H4 (cell line): ENCODE measurements at places on chromosomes 5 and 9.

- DNase-seq: no peak
These were observed 35.9 kb upstream of the POC5 start for GRCh38 chr5:75753182-75753581.

DNA sequence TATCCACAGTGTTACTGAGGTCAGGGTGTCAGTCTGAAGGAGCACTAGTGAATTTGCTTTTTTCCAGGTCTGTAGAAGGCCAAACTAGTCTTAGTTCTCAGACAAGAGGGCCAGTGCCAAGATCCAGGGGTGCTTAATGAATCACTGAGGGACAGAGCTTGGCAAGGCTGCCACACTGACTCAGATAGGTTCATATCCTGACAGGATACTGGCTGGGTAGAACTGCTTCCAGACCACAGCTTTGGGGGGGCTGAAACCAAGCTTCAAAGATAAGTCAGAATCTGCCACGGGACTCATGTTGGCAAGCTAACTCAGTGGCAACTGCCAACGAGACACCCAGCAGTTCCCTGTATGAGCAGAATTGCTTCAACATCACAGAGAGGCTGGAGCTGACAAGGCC lies 1125.4 kb downstream of the EFNA5 start:
- no peak for DNase-seq

DNA sequence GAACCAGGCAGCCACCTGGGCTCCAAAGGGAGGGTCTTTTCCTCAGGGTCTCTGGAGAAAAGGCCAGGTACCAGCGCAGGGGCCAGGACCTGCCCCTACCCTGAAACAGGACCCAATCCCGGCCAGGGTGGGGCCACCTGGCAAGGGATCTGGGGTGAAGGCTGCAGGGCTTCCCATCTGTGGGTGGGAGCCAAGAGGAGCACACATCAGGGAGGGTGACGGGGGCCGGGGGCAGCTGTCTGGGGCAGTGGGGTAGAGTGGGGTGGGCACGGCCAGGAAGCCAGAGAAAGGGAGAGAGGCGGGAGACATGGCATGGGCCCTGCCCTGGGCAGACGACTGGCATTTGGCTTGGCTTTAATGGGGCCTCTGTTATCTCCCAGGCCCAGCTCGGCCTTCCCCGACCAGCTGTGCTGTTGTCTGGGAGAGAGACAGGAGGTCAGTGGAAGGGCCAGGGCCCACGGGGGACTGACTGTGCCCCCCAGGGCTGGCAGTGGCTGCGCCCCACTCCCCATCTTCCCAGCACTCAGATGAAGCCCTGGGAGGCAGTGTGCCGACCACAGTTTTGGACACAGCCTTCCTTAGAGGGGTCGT lies 57.2 kb upstream of the RNF130 start:
- no peak for DNase-seq

DNA sequence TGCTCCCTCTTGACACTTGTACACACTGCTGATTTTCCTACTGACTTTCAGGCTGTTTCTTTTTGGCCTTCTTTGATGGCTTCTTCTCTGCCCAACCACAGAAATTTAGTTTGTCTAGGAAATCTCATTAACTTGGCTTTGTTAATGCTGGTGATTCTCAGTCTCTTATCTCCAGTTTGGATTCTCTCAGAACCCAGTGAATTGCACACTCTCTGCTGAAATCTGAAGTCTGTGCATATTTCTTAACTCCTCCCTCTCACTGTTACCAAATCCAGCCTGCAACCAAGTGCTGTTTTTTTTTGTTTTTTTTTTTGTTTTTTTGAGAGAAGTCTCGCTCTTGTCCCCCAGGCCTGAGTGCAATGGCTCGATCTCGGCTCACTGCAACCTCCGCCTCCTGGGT lies 117.2 kb downstream of the CDC42SE2 start:
- DNase-seq: no peak

DNA sequence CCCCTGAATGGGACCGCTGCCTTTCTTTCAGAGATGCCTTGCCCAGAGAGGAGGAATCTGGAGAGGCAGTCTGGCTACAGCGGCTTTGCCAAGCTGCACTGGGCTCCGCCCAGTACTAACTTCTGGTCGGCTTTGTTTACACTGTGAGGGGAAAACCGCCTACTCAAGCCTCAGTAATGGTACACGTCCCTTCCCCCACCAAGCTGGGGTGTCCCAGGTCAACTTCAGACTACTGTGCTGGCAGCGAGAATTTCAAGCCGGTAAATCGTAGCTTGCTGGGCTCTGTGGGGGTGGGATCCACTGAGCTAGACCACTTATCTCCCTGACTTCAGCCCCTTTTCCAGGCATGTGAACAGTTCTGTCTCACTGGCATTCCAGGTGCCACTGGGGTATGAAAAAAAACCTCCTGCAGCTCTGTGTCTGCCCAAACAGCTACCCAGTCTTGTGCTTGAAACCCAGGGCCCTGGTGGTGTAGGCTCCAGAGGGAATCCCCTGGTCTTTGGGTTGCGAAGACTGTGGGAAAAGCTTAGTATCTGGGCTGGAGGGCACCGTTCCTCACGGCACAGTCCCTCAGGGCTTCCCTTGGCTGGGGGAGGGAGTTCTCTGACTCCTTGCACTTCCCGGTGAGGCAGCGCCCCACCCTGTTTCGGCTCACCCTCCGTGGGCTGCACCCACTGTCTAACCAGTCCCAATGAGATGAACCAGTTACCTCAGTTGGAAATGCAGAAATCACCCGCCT lies 171.2 kb downstream of the CWC27 start:
- peak; percentile 83 for DNase-seq

DNA sequence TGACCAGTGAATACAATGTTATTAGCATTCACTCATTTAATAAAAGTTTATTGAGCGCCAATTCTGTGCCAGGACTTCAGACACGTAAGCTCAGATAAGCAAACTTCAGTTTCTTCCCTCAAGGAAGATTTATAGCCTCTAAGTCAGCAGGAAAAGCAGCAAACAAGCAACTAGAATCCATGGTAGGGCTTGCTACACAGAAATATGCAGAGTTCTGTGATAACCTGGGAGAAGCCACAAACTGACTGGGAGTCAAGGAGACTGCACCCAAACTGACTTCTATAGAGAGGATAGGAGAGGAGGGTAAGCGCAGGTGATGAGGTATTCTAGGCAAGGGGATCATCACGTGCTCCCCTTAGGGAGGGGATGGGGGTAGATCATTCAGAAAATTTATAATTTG lies 1.4 kb upstream of the OGN start:
- no peak for DNase-seq

DNA sequence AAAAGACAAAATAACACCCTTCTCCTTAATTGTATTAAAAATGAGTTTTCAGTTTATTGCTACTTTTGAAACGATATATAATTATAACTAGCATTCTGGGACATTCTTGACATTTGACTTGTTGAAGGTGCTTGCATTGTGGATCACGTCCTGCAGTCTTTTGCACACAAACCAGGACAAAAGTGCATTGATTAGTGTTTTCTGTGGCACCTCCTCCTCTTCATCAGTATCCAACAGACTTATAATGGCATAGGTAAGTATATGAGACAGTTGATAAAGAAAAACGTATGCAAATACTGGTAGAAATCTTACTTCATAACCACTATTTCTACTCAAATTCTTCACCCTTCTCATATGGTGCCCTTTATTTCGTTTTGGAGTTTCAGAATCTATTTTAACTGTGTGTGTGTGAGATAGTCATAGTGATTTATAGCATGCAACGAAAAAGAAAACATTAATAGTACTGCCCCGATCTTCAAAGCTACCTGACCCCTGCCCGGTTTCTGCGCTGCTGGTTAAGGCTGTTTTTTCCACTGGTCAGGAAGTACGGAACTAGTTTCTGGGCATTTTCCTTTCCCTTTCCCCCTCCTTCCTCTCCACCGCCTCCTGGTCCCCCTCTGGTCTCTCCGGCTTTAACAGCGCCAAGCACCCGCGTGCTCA lies 639 bp upstream of the RASA1 start:
- no peak for DNase-seq

GRCh38 chr5:66134407-66134861 lies 9.7 kb upstream of the SREK1 start:
- no peak for DNase-seq

DNA sequence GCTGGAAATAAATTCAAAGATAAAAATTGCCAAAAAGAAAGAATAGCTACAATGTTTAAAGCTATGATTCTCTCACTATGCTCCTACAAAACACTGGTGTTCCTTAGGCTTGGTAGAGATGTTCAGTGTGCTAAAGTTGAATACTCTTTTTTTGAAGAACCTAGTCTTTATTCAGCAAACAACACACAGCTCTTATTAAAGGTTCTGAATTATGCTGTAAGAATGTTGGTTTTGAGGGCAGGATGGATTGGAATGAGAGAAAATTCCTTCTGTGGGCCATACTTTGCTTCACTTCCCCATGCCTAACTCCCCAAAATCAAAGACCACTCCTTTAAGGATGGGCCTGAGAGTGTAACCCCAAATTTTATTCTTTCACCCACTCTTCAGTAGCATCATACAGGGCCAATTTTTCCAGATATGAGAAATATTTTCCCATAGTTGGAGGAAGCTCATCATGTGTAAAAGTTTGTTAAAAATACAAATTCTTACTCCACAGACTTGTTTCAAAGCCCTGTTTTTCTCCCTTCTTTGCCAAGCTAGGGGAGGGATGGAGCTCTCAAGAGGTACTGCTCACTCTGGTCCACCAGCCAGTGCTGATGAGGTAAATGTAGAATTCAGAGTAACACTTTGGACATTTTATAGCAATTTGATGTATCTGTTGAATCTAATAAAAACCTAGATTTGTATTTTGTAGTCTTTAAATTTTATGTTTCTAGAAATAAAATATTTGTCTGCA lies 99.3 kb downstream of the GDNF start:
- DNase-seq: no peak
